ENCODE measurements at places on chromosomes 12 and 14.
A peak's percentile ranks its signal among the peaks of the same experiment; 100 is the strongest.

- DNase-seq: no peak
Observed at GRCh38 chr12:25131270-25131669, 63.7 kb downstream of the DNAI7 start.

- DNase-seq: no peak
Observed at GRCh38 chr12:107332743-107333142, 239.4 kb upstream of the CRY1 start.

- DNase-seq: no peak
Observed at GRCh38 chr12:112018571-112019237, 5.5 kb downstream of the ERP29 start.

- no peak for DNase-seq
Observed at GRCh38 chr12:89346741-89347324, 5.5 kb downstream of the DUSP6 start.

- DNase-seq: no peak
Observed at GRCh38 chr14:73997108-73997943, 21.8 kb downstream of the ENTPD5 start.

- no peak for DNase-seq
Observed at GRCh38 chr12:67073336-67073735, 195.8 kb upstream of the CAND1 start.

GRCh38 chr12:32252199-32253073 lies 145.8 kb downstream of the BICD1 start:
- no peak for DNase-seq

- no peak for DNase-seq
Observed at GRCh38 chr12:118851891-118852290, 129.4 kb upstream of the SRRM4 start.

- no peak for DNase-seq
Observed at GRCh38 chr12:43805149-43805859, 813 bp downstream of the TWF1 start.

DNA sequence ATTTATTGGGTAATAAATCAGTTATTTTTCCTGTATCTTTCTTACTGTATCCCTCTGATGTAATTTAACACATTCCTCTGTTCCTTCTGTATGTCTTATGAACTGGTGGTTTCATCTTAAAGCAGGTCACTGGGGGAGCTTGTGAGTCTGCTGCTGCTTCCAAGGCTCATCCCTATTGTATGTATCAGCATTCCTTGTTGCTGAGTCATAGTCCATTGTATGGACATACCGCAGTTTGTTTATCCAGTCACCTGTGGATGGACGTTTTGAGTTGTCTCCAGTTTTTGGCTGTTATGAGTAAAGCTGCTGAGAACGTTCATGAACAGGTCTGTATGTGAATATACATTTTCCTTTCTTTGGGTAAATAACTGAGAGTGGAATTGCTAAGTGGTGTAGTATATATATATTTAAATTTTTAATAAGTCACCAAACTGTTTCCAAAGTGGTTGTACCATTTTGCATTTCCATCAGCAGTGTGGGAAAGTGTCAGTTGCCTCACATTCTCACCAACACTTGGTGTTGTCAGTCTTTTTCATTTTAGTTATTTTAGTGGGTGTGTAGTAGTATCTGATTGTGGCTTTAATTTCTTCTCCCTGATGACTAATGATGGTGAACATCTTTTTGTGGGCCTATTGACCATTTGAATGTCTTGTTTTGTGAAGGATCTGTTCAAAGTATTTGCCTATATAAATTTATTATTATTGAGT lies 82.7 kb downstream of the BEGAIN start:
- DNase-seq: no peak

- no peak for DNase-seq
Observed at GRCh38 chr14:68637106-68638021, 155.5 kb downstream of the ZFP36L1 start.

GRCh38 chr12:21800011-21800410 lies 25.5 kb upstream of the KCNJ8 start:
- DNase-seq: no peak

DNA sequence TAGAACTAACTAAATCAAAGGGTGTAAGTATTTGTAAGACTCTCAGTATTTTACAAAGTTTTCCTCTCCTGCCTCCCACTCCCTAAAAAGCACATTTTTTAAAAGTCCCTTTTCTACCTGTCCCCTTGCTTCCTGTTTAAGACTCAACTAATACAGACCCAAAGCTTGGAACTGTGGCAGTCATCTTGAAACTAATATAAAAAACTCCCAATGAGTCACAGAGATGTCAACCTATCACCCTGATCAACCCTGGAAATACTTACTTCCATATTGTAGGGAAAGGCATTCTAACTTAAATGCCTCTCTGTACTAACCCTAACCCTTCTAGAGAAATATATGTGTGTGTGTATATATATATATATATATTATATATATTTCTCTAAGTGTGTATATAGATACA lies 184.8 kb downstream of the SPTSSA start:
- no peak for DNase-seq

- DNase-seq: no peak
Observed at GRCh38 chr12:42686514-42687172, 97.1 kb upstream of the PRICKLE1 start.

DNA sequence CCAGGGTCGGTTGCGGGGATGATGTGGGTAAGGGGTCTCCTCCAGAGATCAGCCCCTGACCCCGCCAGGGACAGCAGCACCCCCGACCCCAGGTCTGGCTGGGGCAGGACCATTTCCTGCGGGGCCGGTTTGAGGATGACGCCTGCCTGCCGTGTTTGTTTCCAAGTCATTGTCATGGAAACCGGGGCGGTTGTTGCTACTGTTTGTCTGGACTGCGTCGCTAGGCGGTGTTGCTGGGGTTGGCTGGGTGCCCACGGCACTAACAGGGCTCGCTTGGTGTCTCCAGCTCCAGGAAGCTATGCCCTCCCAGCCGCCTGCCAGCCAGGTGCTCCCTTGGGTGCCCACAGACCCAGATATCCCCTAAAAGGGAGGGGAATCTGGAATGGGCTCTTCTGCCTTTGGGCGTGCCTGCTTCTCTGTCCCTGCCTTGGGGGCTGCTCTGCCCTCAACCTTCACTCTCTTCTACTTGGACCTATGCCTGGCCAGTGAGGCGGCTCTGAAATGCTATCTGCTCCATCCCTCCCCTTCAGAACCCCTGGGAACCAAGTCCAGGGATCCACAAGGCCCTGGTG lies 4.7 kb upstream of the CRIP1 start:
- DNase-seq: peak; percentile 85

DNA sequence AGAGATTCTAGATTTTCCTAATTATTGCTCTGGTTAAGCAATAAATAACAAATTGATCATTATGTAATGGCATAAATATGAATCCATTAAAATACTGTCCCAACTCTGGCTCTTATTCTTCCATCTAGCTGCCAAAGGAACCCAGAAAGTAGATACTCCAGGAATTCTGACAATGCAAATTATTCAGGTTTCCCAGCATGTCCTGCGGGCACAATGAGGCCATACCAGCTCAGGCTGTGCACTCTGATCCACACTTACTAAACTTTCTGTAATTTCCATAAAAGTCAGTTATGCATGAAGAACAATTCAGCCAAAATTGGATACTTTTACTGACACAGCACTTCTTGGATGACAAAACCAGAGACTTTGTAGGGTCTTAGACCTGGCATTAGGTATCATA lies 576.3 kb downstream of the KCNH5 start:
- no peak for DNase-seq

DNA sequence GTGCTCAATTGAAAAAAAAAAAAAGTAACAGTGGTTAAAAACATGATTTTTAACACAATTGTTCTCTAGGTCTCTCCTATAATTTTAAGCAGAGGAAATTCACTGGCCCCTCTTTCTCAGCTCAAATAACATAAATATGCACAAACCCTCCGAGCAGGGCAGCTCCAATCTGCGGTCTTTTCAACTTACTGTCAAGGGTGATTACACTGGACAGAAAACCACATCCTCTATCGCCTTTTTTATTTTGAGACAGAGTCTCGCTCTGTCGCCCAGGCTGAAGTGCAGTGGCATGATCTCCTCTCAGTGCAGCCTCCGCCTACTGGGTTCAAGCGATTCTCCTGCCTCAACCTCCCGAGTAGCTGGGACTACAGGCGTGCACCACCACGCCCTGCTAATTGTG lies 16.5 kb upstream of the GABARAPL1 start:
- DNase-seq: no peak

DNA sequence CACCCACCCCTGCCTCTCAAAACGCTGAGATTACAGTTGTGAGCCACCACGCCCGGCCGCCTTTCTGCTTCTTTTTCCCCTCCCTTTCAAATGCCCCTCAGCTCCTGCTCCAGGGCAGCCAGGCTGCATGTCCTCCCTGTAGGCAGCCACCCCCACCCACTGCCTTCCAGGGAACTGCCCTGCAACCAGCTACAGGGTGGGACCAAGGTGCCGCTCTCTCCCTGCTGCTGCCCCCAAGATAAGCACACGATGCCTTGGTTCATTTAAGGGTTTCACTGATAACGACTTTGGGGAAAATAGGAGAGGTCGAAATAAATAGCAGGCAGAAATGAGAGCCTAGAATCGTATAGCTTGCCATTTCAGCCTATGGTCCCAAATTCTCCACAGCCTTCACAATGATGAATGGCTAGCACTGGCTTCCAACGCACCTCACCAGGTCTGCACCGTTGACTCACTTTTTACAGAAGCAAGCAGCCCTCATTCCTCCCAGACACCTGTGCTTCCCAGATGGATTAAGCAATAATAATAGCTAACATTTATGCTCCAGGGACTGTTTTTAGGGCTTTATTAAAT lies 40.7 kb downstream of the ATG14 start:
- DNase-seq: no peak

- no peak for DNase-seq
Observed at GRCh38 chr14:49853572-49854375, 1.2 kb upstream of the NEMF start.

DNA sequence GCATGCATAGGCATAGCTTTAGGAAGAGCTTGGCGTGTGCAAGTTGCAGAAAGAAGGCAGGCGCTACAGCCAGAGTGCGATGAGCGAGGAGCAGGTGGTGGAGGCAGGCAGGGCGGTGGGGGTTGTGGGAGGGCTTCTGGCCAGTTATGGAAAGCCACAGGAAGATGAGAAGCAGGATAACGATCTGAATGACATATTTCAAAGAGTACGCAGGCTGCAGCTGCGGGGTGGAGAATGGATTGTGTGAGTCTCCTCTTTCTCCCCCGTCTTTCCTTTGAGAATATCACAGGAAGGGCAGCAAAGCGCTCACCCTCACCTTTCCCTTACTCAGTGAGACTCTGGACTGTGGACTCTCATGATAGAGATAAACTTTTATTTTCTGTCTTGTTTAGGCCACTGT lies 48.7 kb upstream of the PLXNC1 start:
- peak; percentile 96 for DNase-seq

- DNase-seq: no peak
Observed at GRCh38 chr12:82870771-82871377, 184.2 kb downstream of the TMTC2 start.

- DNase-seq: no peak
Observed at GRCh38 chr12:19761463-19761862, 322.2 kb downstream of the AEBP2 start.

DNA sequence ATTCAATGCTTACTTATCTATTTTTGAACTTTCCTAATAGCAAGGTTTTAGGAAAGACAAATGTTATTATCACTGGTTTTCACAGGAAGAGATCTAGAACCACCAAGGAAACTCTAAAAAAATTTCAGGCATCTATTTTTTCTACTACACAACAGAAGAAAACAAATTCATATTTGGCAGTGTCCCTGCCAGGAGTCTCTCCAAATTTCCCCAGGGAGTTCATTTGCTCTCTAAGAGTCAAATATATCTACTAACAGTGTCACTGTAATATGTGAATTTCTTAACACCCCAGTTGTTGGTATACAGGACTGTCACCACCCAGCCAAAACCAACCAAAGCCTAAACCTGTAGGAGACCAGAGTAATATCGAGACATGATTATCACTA lies 83.4 kb downstream of the STXBP6 start:
- no peak for DNase-seq

DNA sequence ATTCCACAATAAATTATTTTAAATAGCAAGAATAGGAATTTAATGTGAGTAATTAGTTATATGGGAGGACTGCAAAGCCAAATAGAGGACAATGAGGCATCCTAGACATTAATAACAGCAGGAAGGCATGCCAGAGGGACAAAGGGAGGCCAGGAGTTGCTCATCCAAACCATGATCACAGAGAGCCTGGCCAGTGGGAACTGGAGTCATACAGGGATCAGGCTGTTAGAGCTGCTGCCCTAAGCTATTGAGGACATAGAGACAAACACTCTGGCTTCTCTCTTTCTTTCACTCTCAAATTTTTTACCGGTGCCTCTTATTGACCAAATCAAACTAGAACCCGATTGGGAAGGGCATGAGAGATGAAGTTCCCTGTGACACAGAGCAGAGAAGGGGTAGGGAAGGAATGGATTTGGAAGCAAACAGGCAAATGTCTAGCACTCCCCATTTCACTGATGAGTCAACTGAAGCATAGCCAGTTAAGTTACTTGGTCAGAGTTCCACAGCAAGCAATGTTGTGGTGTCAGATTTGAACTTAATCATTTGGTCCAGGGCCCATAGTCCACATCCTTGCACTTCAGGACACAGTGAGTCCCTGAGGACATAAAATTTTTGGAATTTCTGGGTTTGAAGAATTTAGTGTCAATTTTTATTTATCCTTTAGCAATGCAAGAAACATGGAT lies 17.9 kb upstream of the CFAP54 start:
- DNase-seq: no peak

DNA sequence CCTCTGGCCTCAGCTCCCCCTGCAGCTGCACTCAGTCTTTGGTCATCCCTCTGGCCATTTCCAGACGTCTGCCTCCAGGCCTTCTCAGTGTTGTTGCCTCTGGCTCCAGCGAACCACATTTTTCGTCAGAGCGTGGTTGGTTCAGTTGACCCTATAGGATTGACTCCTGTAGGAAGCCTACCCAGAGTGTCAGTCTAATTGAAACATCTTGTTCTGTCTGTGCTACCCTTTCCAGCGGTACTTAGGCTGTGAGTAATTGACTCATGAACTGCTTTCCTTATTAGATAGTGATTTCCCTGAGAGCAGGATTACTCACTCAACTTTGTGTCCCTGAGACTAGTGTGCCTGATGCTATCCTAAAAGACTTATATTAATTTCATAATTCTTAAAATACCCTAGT lies 373.2 kb downstream of the ATP23 start:
- DNase-seq: no peak

DNA sequence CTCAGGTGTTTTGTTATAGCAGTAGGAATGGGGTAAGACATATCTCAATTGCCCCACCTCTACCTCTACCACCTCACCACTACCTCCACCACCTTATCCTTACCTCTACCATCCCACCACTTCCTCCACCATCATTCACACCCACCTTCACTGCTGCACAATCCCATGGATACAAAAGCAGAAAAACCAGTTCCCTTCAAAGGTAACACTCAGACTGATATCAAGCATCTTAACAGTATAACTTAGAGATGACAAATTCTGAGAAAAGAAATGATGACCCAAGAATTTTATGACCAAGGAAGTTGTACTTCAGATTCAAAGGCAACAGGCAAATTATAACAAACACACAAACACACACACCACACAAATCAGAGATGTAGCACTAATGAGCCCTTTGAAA lies 189.4 kb downstream of the NUAK1 start:
- no peak for DNase-seq

Measured in DND-41 (cell line).